Right ventricle myocardium superior (tissue), 1 donor: ENCODE measurements at places on chromosomes 11 and 22. TPM values are rescaled to one million over a fixed set of nuclear protein-coding genes. Genes with fewer than 3 reads are reported as not detected.

PDE2A gene
- total RNA-seq: 38.5 TPM

OR10AG1 gene
- not detected for total RNA-seq

ASRGL1 gene
- 4.1 TPM for total RNA-seq

XKR3 gene
- not detected for total RNA-seq

OR52H1 gene
- not detected for total RNA-seq

DDI1 gene
- total RNA-seq: not detected

OSM gene
- 0.11 TPM for total RNA-seq

MMP8 gene
- not detected for total RNA-seq

TNNT3 gene
- total RNA-seq: 35.7 TPM

NEFH gene
- total RNA-seq: 0.16 TPM

KDM4E gene
- total RNA-seq: not detected

CST6 gene
- total RNA-seq: not detected
